ENCODE measurements at places on chromosomes 12 and 14.

GRCh38 chr14:46487582-46488350 lies 163.8 kb downstream of the RPL10L start:
- DNase-seq: no peak

DNA sequence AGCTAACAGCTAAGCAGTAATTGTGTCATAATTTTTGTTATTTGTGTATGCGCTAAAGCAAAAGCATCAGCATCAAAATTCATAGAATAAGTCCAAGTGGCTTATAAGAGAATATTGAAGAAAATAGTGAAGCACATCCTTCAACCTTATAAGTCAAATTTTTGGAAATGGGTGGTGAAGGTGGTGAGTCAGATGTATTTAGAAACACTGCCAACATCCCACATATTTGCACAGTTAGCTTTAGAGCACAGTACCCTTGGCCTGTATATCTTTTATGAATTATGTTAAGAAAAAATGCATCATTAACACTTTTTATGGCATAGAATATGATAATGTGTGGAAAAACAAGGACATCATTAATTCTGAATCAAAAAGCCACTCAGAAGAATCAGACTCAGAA lies 8.0 kb downstream of the SYT10 start:
- no peak for DNase-seq

DNA sequence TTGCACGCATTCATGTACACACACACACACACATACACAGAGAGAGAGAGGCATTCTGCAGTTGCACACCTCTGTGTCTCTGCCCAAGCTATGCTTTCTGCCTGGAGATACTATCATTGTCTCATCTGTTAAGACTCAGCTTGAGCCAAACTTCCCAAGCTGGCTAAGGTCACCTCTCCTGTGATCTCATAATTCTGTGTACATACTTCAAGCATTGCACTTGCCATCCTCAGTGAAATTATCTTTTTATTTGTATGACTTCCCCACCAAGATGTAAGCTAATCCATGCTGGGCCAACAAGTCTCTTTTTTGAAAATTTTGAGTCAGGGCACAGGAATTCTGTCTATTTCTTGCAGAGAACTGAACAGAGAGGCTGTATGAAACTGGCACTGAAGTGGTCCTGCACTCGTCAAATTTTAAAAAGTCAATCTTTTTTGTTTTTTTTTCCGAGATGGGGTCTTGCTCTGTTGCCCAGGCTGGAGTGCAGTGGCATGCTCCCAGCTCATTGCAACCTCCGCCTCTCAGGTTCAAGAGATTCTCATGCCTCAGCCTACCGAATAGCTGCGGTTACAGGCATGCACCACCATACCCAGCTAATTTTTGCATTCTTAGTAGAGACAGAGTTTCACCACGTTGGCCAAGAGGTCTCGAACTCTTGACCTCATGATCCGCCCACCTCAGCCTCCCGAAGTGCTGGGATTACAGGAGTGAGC lies 44.3 kb downstream of the TMTC1 start:
- peak; percentile 30 for DNase-seq

- DNase-seq: no peak
Measured at GRCh38 chr12:108814462-108815211, 42.7 kb downstream of the SSH1 start.

- no peak for DNase-seq
Measured at GRCh38 chr14:103604620-103605019, 24.4 kb upstream of the KLC1 start.

DNA sequence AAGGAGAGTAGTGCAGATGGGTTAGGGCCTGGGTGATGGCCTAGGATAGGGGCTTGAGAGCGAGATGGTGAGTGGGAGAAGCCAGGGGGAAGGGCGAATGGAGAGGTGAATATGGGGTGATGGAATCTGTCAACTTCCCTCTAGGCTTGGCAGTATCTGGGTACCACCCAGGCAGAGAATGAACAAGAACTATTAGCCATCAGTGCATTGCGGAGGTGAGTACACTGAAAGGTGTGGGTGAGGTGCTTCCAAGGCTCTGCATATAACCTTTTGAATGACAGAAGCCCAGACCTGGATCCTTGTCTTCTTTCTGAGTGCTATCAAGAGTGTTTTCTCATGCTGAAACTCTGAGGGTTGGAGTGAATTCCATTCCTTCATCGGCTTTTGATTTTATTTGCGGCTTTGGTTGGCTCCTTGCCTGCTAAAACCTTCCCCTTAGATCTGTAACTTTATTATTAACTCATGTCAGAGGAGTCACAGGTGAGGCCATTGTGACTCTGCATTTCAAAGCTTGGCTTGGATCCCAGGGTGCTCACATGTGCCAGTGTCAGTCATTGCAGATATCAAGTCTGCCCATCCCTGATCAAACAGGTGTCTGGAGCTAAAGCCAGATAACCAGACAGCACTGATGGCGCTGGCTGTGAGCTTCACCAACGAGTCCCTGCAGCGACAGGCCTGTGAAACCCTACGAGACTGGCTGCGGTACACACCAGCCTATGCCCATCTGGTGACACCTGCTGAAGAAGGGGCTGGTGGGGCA lies 18.6 kb downstream of the PEX5 start:
- DNase-seq: no peak

- no peak for DNase-seq
Measured at GRCh38 chr12:80118565-80119324, 19.4 kb downstream of the OTOGL start.

DNA sequence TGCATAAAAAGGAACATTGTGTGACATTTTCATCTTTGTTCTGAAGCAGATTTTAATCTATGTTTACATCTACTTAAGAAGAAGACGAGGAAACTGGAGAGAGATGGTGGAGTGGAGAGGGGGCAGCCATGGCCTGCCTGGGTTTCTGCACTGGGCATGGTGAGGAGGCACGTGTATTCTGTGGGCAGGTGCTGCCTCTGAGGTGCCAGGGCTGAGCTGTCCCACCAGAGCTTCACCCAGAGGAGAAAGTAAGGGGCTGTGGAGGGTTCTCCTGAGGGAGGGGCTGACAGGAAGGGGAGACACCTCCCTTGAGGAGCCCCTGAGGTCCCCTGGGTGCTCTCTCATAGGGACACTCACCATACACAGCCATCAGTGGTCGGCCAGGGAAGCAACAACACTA lies 372.4 kb upstream of the OR4E1 start:
- DNase-seq: no peak

DNA sequence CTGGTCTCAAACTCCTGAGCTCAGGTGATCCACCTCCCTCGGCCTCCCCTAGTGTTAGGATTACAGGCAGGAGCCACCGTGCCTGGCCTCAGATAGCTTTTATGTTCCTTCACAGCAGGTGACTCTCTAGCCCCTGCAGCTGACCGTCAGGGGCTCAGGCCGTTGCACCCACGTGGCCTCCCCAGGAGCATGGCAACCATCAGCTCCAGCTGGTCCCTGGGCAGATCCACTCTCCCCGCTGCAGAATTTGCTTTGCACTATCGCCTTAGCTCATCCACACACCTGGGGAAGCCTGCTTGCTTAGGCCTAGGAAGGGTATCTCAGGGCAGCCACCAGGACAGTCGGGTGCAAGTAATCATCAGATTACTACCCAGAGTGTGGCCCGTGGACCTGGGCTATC lies 62.6 kb downstream of the TSPAN9 start:
- DNase-seq: no peak

DNA sequence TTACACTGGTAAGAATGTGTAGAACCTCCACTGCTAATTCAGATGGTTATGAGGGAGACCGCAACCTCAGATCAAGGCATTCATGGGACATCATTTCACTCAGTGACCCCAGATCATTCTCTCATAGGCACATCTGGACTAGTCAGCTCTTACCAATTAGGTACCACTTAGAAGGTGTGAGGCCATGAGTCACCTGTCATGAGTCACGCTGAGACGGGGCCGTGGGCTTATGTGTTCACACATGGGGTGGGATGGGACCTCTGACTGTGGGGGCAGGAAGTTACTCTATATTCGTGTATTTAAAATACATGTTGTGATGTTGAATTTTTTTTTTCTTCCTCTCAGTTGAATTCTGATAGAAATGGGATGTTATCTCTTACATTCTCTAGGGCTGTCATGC lies 55.9 kb downstream of the CCDC92 start:
- DNase-seq: peak; percentile 59

- peak; percentile 20 for DNase-seq
Measured at GRCh38 chr14:99026471-99026870, 245.5 kb downstream of the BCL11B start.

- no peak for DNase-seq
Measured at GRCh38 chr12:123100882-123101281, 50.0 kb downstream of the PITPNM2 start.

GRCh38 chr12:115541891-115542421 lies 735.5 kb downstream of the MED13L start:
- DNase-seq: peak; percentile 21

DNA sequence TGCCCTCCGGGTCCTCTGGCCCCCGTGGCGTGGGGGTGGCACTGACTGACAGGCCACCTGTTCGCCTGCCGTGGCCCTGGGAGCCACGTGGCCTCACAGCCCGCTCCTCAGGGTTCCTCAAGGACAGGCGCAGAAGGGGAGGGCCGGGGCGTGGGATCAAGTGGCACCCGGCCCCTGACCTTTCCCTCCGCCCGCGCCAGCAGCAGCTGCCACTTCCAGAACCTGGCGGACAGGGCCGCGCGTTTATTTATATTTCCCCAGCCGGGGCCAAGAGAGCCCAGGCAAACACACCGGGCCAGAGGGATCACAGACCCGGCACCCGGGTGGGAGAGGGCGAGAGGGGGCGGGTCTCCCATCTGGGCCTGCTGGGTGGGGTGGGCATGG lies 92.6 kb downstream of the RFLNA start:
- no peak for DNase-seq

DNA sequence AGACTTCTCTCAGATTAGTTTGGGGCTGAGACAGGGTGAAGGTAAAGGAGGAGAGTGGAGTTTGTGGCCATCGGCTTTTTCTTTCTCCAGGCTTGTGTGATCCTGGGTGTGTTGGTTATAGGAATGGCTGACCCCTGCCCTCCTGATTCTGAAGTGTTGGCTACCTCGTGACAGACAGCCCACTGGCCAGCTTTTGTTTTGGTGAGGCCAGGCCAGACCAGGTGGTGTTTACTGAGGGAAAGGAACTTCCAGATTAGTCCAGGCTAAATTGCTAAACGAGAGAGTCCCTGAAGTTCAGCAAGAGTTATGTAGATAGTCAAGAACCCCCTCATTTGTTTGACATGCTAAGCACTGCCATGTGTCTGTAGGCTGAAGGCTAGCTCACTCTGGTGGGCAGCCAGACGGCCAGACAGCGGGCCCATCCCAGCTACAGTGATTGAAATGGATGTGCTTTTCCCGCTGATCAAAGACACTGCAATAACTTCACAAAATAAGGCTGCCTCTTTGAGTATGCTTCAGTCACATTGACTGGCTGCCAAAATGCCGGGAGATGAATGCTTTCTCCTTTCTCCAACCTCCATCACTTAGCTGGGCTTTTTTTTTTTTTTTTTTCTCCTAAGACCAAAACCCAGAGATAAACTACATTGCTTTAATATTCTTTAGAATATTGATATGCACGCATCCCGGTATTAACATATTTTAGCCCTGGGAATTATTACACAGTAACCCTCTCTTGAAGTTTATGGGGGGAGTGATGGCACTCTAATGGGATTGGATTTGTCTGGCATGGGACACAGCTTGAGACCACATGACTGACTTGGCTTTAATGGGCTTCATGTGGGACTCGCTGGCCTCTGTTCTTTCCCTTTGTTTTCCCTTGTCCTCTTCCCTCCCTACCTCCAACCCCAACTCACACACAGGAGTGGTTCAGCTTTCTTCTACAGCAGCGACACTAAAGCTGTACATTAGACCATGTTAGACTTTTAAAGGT lies 76.9 kb downstream of the SMOC1 start:
- no peak for DNase-seq

DNA sequence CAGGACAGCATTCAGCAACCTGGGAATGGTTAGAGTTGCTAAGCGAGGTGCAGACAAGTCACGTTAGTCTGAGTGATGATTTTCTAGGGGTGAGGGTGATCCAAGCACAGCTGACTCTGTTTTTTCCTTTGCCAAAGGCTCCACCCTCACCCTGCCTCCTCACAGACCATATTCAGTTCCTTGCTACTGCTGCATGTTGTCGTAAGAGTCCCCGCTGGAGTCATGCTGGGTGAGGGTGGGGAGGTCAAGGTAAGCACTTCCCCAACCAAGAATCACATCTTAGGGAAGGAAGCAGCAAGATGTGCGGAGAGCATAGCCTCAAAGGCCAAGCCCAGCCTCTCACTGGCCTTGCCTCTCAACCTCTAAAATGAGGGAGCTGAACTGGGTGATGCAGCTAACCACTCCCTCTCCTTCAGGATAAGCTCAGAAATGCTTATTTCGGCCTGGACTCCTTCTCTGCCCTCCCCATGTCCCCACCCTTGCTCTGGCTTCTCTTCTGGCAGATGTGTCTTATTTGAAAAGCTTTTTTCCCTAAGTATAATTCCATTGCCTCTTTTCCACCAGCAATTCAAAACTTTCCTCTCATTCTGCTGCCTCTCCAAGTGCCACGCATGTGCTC lies 66.9 kb upstream of the ACTN1 start:
- DNase-seq: peak; percentile 66

DNA sequence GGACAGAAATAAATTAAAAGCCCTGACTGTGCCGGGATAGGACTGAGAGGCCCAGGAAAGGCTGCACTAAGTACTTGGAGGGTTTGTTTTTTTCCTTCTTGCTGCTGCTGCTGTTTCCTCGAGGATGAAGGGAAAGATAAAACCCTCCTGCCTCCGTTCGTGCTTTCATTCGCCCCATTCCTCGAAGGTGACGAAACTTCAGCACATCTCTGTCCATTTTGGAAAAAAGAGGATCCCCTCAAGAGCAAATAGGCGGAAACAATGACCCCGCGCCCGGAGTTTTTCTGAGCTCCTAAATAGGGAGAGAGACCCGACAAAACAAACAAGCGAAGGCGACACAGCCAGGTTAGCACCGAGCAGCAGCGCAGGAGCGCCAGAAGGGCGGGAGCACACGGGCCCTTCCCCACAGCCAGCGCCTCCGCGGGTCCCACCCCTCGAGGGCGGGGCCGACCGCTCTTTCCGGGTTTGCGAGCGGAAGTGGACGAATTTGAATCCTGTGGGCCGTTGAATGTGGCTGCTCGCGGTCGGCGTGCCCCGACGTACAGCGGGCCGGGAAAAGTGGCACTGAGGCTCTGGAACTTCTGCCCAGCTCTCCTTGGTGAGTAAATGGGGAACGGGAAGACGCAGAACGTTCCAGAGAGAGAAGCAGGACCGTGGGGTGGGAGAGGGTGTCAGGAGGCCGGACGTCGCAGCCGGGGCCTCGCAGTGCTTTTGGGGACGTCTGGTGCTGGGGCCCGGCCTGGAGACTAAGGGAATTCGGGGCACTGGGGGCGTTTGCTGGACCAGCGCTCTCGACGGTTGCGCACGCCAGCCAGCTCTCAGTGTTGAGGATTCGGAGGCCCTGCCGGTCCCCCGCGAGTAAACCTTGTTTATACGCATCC lies at the start of gene G2E3:
Gene G2E3, plus strand, starts transcription at position 484 of the 881 bp plus-strand sequence. CDS start 21,922 bp downstream, outside the sequence.
- DNase-seq: peak; percentile 88
